ENCODE measurements at places on chromosomes 16 and 17.

- no peak for DNase-seq
These were observed 646 bp downstream of the MYH11 start for GRCh38 chr16:15856182-15856581.

- DNase-seq: no peak
These were observed 170.4 kb downstream of the IRX5 start for GRCh38 chr16:55101026-55101425.

DNA sequence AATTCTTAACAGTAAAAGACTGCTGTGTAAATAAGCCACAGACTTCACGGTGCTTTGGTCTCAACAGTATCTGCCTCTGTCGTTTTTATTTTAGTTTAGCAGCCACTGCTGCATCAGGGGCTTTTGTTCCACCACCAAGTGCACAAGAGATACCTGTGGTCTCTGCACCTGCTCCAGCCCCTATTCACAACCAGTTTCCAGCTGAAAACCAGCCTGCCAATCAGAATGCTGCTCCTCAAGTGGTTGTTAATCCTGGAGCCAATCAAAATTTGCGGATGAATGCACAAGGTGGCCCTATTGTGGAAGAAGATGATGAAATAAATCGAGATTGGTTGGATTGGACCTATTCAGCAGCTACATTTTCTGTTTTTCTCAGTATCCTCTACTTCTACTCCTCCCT lies 7.9 kb downstream of the HERPUD1 start:
- DNase-seq: no peak

- no peak for DNase-seq
These were observed 54.3 kb upstream of the CDC42EP4 start for GRCh38 chr17:73365906-73366623.

- no peak for DNase-seq
These were observed 468.2 kb upstream of the GOT2 start for GRCh38 chr16:59202233-59202862.

DNA sequence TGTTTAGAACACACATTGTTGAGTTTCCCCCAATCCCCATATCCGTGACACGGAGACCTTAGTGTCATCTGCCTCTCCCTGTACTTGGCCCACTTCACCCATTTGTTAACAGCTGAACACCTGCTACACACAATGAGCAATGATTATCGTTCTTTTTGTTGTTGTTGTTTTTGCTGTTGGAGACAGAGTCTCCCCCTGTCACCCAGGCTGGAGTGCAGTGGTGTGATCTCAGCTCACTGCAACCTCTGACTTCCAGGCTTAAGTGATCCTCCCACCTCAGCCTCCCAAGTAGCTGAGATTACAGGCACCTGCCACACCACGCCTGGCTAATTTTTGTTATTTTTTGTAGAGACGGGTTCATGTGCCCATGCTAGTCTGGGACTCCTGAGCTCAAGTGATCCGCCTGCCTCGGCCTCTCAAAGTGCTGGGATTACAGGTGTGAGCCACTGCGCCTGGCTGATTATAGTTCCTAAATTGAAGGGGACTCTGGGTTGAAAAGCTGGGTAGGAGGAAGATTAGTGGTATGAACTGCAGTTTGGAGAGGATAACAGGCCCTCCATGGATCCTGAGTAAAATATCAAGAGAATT lies 21.6 kb downstream of the NDE1 start:
- DNase-seq: no peak

GRCh38 chr16:14004729-14005315 lies 66.3 kb upstream of the MRTFB start:
- DNase-seq: no peak

GRCh38 chr17:32627239-32627996 lies 140.6 kb downstream of the CDK5R1 start:
- DNase-seq: no peak

DNA sequence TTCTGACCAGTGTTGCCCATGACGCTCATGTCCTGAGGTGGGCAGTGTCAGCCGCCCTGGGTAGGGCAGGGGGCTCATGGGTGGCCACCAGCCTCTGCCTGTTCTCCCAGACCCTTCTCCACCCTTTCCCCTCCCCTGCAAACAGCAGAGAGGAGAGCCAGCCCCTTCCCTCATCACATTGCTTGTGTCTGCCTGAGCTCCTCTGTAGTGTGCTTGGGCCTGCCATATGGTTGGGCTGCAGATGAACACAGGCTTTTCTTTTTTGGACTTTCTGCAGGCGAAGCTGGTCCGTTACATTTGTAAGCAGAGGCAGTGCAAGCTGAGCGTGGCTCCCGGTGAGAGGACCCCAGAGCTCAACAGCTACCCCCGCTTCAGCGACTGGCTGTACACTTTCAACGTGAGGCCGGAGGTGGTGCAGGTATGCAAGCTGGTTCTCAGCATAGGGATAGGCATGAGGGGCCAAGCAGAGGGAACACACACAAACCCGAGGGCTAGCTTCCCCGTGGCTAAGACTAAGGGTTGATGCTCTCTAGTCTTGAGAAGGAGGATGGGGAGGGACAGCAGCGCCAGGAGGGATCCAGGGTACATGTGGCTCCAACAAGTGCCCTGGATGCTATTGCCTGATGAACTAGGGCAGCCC lies 80.6 kb upstream of the LGALS9 start:
- no peak for DNase-seq

GRCh38 chr17:57514614-57515013 lies 230.5 kb downstream of the CCDC182 start:
- DNase-seq: no peak

- DNase-seq: no peak
These were observed 311.8 kb downstream of the TOX3 start for GRCh38 chr16:52235186-52235585.

- DNase-seq: no peak
These were observed 14.4 kb downstream of the CHCT1 start for GRCh38 chr17:60436676-60437075.

- DNase-seq: no peak
These were observed 27.7 kb upstream of the IL21R start for GRCh38 chr16:27374221-27374803.

GRCh38 chr16:71537643-71538042 lies 11.4 kb downstream of the CHST4 start:
- no peak for DNase-seq

GRCh38 chr16:7044331-7044730 lies 288.3 kb upstream of the RBFOX1 start:
- DNase-seq: no peak

DNA sequence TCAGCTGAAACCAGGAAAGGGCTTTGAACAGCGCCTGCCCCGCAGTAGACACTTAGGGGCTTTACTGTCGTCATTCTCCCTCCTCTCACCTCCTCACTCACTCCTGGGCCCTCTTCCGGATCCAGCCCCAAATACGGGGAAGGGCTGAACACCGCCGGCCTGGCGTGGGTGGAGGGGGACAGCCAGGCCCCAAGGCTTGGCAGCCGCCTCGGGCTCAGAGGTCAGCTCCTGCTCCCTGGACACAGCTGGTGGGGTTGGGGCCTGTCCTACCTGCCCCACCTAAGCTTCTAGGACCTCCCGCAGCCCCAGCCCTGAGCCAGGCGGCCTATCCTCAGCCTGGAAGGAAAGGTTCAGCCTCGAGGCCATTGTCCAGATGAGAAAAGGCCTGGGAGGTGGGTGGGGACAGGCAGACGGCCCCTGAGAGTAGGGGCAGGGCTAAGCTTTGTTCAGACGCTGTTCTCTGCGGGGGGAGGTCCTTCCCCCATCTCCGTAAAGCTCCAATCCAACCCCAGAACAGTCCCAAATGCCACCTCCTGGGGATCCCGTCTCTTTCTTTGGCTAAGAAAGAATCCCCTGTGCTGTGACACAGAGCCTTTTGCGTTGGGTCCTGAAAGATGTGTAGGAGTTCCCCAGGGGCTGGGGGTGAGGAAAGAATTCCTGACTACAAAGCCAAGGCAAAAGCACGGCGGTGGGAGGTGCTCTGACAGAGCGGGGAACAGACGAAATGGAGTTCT lies 881 bp upstream of the LLGL1 start:
- DNase-seq: no peak

- DNase-seq: no peak
These were observed 4.4 kb downstream of the WFIKKN2 start for GRCh38 chr17:50839591-50840310.

GRCh38 chr17:75241996-75242460 lies 19.4 kb downstream of the GGA3 start:
- DNase-seq: no peak

DNA sequence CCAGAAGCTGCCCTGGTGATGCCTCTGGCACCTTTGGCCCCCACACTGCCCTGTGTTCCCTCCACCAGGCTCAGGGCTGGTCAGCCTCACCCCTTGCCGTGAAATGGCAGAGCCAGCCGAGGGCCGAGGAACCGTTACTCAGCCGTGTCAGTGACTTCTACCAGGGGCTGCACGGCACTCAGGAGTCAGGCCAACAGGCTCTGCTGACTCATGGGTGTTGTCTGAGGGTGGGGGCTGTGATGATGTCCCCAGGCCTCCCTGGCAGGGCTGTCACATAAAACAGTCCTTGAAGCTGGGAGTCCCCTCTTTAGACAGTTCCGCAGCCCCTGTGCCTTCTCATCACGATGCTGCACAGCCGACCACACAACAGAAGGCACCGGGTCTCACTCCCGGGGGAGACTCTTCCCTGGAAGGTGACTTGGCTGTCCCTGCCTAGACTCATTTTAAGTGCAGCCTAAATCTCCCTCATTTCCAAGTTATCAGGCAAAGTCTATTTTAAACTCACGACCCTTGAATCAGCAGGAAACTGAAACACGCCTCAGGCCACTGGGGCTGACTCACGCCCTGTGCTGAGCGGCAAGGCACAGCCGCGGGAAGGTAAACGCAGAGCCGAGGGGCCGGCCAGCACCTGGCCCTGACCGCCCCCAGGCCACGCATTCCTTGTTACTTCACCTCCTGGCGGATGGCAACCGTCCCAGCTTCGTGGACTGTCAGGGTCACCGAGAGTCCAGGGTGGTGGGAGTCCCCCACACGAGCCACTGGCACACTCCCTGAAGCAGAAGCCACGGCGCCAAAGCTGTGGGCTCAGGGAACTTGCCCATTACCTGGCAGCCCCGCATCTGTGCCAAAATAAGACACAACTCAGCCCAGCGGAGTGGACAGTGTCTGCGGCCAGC lies 102.6 kb downstream of the ZNF778 start:
- DNase-seq: no peak

DNA sequence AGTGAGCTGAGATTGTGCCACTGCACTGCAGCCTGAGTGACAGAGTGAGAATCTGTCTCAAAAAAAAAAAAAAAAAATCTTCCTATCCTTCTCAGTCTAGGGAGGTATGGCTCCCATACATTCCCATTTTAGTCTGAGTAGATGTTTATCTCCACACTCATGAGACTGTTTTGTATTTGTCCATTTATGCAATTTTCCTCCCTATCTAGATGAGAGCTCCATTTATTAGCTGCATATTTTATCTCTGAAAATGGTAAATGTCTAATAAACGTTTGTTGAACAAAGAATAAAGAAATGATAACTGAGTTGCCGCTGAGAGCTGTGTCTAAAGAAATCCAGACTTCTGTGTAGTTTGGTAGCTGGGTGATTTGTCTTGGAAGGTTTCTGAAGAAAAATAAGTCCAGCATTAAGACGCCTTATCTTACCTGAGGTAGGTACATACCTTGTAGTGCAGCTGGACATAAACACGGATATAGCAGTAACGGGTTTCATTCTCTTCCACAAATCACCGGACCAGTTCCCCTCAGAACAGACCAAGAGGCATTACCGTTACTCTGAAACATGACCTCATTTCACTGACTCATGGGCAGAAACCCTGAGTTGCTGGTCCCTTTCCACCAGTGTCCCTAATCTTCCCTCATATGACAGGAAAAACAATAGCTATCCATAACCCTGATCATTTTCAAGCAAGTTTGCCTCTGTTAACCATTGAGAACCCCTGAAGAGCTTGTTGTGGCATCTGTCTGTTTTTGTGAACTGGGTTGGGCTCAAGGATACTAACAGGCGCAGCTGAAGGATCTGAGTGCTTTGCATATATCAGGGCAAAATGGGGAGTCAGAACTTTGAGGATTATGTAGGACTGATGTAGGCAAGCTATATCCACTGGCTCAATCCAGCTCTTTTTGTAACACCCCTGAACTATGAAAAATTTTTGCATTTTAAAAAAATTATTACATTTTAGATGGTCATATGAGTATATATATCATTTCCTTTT lies 177.4 kb upstream of the XYLT1 start:
- DNase-seq: no peak

DNA sequence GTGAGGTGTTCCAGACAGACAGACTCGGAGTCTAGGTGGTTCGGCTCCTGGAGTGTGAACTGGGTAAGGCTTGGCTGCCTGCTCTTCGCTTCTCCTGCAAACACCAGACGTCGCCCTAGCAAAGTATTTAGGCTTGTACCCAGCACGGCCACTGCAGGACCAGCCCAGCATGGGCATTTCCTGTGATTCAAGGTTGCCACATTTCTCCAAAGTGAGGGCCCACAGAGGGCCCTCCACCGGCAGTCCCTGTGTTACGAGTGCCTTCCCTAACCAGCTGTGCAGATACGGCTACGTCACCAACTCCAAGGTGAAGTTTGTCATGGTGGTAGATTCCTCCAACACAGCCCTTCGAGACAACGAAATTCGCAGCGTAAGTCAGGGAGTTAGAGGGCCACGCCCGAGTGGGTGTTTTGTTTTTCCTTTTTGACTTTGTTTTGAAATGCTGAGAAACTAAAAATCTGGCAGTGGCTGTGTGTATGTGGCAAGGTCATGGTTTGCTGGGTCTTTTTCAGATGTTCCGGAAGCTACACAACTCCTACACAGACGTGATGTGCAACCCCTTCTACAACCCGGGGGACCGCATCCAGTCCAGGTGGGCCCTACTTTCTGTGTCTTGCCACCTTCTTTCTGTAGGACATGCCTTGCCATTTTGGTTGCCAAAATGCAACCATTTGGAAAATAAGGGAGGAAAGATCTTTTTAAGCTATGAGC lies 2.6 kb downstream of the TRAPPC2L start:
- no peak for DNase-seq

DNA sequence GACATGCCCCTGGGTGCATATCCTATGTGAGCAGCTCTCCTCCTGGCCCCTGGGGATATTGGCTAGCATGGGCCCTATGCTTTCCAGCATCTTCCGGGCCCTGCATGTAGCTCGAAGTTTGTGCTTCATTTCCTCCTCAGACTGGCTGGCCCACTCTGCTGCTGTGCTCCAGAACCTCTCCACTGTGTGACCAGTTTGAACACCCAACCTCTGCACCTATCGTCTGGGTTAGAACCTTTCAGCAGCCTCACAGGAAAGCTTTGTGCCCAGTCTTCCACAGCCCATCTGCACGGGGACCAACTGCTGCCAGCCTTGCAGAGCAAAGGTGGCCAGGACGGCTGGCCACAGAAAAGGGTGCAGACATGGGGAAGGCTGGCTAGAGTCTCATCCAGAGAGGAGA lies 10.2 kb upstream of the CLEC18B start:
- no peak for DNase-seq

DNA sequence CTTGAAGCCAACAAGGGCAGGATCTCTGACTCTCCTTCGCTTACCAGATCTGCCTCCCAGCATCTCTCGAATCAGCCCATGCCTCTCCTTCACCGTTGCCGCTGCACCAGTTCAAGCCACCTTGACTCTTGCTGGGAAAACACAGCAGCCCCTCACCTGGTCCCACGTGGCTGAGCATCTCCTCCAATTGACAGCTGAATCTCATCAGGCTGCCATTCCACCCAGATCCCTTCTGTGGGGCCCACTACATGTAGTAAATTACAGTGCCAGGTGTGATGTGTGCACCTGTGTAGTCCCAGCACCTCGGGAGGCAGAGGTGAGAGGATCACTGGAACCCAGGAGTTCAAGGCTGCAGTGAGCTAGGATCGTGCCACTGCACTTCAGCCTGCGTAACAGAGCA lies 37.8 kb upstream of the C16orf78 start:
- no peak for DNase-seq

All from activated T-helper 1 cell treated with anti-CD3 and anti-CD28 coated beads, Interleukin-2, amount 50 U/mL, for 16 hours (primary cell).